ENCODE measurements at places on chromosomes 12 and 14.

- no peak for DNase-seq
Measured at GRCh38 chr12:55017416-55017925, 2.3 kb upstream of the NEUROD4 start.

DNA sequence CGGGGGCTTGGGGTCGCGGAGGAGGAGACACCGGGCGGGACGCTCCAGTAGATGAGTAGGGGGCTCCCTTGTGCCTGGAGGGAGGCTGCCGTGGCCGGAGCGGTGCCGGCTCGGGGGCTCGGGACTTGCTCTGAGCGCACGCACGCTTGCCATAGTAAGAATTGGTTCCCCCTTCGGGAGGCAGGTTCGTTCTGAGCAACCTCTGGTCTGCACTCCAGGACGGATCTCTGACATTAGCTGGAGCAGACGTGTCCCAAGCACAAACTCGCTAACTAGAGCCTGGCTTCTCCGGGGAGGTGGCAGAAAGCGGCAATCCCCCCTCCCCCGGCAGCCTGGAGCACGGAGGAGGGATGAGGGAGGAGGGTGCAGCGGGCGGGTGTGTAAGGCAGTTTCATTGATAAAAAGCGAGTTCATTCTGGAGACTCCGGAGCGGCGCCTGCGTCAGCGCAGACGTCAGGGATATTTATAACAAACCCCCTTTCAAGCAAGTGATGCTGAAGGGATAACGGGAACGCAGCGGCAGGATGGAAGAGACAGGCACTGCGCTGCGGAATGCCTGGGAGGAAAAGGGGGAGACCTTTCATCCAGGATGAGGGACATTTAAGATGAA, 630 bp downstream of the FOS start:
- DNase-seq: peak; percentile 23

GRCh38 chr12:63521706-63522105, 146.6 kb downstream of the DPY19L2 start:
- no peak for DNase-seq

DNA sequence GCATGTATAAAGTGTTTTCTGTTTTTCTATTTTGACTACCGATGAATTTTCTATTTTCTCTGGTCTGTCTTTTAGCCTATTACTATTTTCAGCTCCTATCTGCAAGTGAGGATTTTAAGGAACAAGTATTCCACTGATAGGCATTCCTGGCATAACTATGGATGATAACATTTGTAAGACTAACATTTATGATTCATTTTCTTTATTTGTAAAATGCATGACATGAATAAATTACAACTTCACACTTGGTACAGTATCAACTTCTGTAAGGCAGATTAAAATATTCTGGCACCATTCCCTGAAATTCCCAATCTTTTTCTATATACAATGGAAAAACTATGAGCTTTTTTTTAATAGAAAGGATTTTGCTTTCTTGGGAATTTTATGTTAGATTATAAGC, 121.0 kb upstream of the GARIN2 start:
- DNase-seq: no peak

DNA sequence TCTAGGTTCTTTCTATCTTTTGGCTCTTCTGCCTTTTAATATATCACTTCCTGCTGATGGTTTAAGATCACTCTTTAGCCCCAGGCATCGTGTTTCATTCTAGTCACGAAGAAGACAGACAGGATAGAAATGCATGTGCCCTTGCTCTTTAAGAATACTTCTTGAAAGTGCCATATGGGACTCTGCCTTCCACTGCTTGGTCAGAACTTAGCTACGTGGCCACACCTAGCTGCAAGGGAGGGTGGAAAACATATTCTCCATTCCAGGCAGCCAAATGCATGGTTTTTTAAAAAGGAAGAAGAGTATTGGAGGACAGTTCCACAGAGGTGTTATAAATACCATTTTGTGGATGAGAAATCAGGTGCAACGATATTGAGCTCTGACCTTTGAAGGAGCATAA, 143.3 kb downstream of the KLRB1 start:
- no peak for DNase-seq

DNA sequence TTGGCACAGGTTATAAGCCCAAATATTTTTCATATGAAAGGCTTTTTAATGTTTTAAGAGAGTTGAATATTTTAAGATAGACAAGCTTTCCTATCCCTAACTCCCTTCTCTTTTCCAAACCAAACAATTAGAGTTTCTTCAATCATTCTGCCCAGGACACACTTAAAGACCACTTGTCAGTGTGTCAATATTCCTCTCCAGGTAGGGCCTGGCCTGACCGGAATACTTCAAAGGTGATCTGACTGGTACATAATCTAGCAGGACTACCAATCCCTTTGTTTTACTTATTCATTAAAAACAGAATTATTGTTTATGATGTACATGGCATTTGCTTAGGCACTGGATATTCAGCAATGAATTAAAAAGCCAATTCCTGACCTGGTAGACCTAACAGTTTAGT, 24.2 kb upstream of the SNRPF start:
- no peak for DNase-seq

DNA sequence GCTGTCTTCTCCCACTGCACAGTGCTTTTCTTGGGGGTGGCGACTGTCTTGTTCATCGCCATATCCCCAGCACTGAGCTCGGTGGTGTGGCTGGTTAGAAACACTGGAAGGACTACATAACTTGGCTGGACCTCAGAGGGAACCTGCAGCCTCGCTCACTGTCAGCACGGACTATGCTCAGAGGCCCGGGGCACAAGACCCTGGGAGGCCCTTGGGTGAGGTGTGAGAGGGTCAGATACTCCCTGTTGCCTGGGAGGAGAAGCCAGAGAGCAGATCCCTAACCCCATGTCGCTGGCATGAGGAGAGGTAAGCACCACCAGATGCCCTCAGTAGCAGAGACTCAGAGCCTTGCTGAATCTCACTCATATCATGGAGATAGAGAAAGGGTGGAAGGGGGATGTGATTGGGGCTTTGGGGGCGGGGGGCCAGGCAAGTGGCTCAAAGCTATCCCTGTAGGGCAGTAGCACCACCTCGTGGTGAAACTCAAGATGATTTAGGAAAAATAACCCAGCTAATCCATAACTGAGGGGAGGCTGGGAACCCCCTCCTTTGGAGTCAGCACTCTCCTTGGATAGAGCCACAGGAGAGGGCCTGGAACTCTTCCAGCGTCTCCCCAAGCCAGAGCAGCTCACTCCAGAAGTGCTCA, 18.7 kb upstream of the HDAC7 start:
- no peak for DNase-seq

GRCh38 chr14:69149461-69150244, 3.3 kb downstream of the DCAF5 start:
- DNase-seq: no peak

DNA sequence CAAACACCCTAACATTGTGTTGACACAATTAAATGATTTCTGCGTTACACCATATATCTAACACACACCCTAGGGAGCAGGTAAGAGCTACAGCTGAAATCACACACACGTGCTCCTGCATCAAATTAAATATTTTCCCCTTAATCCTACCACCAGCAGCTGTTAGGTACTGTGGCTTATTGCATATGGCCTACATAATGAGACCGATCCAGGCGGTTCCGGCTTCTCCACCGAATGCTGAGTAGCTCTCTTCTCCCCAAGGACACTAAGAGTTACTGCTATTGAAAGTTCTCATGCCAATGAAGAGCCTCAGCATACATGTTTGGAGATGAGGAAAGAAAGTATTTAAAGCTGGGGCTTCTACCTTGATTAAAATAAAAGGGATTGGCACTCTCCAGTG, 472.2 kb upstream of the STXBP6 start:
- no peak for DNase-seq

DNA sequence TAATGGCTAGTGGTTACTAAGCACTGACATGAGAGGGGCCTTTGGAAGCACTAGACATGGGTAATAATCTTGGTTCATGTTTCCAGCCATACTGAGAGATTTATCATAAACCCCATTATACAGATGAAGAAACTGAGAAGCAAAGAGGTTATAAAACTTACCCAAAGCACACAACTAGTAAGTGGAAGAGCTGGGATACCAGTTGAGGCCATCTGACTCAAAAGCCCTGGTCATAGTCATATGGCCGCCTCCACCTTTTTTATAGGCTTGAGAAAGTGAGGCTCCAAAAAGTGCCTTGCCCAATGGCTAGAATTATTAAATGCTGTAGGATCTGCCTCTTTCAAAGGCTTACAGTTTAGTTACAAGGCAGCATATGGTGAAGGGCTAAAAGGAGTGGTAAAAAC, 944 bp downstream of the TXNRD1 start:
- DNase-seq: no peak

DNA sequence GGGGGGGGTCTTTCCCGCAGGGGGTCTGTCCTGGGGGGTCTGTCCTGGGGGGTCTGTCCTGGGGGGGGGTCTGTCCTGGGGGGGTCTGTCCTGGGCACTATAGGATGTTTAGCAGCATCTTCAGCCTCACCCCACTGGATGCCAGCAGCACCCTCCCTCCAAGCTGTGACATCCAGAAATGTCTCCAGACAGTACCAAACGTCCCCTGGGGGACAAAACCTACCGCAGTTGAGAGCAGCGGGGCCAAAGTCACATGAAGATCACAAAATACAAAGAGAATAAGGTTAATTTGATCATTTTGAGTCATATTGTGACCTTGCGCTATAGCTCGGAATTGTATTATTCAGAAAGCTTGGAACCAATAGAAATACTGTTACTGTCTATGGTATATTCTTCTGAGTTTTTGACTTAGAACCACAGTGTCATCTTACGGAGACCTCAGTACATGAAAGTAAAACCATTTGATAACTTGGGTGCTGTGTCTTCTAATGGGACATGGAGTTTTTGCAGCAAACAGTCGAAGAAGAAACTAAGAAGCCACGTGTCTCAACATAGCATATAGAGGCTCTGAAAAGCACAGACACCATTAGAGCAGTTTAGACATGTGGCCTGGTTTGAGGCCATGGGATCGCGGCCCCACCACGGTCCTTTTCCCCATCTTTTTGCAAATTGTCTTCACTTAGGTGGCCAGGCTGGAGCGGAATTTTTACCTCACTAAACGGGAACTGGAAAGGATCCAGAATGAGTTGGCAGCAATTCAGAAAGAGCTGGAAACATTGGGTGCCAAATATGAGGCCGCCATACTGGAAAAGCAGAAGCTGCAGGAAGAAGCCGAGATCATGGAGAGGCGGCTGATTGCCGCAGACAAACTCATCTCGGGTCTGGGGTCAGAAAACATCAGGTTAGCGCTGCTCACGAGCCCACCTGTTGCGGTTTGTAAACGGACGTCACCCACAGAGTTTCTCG, 59.9 kb downstream of the CCDC92 start:
- DNase-seq: no peak

GRCh38 chr12:123748161-123748560, 13.9 kb upstream of the DNAH10 start:
- no peak for DNase-seq

- no peak for DNase-seq
Measured at GRCh38 chr14:96634896-96635295, 132.7 kb downstream of the PAPOLA start.

DNA sequence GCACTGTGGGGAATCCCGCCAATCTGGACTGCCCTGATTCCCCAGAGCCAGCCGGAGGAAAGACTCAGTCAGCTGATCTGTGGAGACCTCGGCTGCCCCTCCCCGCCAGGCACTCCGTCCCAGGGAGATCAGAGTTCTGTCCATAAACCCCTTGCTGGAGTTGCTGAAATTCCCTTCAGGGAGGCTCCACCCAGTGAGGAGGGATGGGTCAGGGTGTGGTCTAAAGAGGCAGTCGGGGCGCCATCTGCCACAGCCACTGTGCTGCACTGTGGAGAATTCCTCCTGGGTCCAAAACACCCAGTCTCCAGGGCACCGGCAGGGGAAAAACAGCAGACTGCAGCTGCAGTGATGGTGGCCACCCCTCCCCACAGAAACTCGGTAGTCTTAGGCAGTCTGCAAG, 1922.3 kb upstream of the FLRT2 start:
- no peak for DNase-seq

DNA sequence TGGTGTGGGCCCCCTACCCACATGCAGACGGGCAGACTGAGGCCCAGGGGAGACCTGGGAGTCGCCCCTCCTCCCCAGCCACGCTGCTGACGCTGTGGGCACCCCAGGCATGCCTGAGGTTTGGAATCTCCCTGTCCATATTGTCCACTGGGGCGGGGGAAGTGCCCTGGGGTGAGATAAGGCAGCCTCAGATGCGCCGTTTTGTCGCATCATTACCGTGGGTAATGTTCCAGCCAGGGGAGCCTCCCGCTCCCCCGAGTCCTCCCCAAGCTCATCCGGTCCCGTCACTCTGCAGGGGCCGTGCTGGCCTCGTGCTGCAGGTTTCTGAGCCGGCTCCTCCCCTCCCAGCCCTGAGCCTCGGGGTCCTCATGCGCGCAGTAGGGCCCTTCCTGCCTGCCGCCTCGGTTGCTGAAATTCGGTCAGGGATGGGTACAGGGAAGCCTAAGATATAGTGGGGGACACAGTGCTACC, 11.4 kb downstream of the INF2 start:
- DNase-seq: no peak

- no peak for DNase-seq
Measured at GRCh38 chr12:3367750-3368444, 123.1 kb upstream of the PRMT8 start.

GRCh38 chr14:101823511-101824120, 62.1 kb downstream of the PPP2R5C start:
- DNase-seq: no peak

DNA sequence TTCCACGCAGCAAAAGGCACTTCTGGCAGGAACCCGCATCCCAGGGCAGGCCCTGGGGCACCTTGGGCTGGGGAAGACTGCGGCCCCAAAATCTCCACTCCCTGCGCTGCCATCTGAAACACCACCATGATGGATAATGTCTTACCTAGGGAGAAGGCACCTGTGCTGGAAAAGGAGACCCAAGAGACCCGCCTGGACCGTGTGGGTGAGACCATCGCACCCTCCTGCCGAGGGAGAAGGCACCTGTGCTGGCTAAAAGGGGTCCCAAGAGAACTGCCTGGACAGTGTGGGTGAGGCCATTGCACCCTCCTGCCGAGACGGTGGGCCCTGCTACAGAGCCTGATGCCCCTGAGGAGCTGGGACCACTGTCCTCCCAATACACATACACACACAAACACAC, 24.8 kb upstream of the INF2 start:
- no peak for DNase-seq

DNA sequence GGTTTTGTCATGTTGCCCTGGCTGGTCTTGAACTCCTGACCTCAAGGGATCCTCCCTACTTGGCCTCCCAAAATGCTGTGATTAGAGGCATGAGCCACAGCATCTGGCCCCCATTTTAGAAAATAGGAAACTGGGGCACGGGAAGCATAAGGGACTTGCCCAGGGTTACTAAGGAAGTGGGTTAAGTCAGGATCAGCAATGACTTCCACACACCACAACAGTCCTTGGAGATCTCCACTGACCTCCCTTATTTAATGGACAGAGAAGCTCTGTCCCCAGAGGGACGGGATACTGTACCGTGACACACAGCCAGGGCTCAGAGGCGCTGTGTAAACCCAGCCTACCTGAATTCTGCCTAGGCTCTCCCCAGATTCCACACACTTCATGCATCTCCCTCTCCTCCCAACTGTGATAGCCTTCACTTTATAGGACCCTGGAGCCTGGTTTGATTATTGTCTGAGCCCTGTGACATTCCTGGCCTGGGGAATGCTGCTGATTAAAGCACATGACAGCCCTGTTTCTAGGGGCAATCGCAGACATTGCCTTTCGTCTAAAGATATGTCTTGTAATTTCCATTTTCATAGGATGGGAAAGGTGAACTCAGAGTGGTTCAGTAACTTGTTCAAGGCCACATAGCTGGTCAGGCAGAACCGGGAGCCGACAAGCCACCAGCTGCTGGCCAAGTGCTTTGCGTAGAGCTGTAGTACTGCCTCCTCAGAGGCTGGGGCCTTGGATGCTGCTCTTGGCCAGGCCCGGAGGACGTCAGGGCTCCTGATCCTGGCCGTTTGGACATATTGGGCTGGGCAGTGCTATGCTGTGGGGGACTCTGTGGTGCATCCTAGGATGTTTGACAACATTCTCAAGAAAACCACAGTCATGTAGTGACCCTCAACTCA, 20.8 kb downstream of the SERPINA1 start:
- no peak for DNase-seq

- no peak for DNase-seq
Measured at GRCh38 chr12:60920841-60921495, 1325.1 kb downstream of the SLC16A7 start.
